Upper lobe of left lung (tissue), 6 donors: ENCODE measurements at places on chromosomes 2 and 18. TPM values are rescaled to one million over a fixed set of nuclear protein-coding genes. Genes with fewer than 3 reads are reported as not detected.

DNA sequence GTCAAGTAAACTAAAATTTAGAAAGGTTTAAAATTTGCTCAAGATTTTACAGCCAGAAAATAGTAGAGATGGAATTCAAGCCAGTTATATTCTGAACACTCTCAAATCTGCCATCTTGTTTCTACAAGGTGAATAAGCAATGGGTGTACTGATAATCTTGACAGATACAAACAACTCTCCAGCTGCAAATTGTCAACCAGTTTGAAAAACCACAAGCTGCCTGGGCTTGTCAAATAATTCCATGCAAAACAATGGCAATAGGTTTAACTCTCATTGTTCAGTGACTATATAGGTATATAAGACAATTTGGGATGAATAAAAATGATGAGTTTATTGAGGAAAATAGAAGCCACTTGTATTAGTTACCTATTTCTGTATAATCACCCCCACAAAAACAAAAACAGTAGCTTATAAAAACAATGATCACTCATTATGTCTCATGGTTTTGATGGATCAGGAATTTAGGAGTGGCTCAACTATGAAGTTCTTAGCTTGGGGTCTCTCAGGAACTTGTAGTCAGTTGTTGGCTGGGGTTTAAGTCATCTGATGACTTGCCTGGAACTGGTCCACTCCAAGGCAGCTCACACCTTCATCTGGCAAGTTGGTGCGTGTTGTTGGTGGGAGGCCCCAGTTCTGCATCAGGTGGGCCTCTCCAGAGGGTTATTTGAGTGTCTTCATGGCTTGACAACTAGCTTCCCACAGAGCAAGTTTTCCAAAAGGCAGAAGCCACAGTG lies 12.6 kb upstream of the EVA1A start:
- DNase-seq = no peak
- H3K27me3 ChIP-seq = no peaks in the 10 kb centered on the region
- H3K4me3 ChIP-seq = no peak overlapping the region

DNA sequence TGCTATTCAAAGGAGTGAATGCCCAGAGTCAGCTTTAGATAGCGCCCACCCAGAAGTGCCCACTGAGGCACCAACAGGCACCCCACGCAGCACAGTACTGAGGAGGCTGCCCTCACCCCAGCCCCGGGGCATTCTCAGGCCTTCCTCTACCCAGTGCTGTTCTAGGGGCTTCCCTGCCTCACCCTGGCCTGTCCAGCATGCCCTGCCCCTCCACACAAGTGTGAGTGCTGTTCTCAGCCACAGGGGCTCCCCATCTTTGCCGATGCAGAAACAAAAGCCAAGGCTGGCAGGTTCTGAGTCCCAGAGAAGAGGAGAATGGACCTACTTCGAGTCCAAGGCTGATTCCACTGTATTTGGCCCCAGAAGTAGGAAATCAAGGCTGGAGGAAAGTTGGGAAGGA lies 15.8 kb downstream of the BIN1 start:
- no peak for DNase-seq
- no peaks in the 10 kb centered on the region for H3K27me3 ChIP-seq
- no peak overlapping the region for H3K27ac ChIP-seq
- peaks cover 30% of the 10 kb centered on the region for H3K4me1 ChIP-seq
- H3K36me3 ChIP-seq = no peaks in the 10 kb centered on the region

- no peaks in the 10 kb centered on the region for H3K36me3 ChIP-seq
- H3K4me1 ChIP-seq = no peaks in the 10 kb centered on the region
- DNase-seq = no peak
- H3K27ac ChIP-seq = no peak overlapping the region
- H3K4me3 ChIP-seq = no peak overlapping the region
- H3K27me3 ChIP-seq = no peaks in the 10 kb centered on the region
Observed at GRCh38 chr18:62682371-62682770, 33.0 kb upstream of the PHLPP1 start.

DNA sequence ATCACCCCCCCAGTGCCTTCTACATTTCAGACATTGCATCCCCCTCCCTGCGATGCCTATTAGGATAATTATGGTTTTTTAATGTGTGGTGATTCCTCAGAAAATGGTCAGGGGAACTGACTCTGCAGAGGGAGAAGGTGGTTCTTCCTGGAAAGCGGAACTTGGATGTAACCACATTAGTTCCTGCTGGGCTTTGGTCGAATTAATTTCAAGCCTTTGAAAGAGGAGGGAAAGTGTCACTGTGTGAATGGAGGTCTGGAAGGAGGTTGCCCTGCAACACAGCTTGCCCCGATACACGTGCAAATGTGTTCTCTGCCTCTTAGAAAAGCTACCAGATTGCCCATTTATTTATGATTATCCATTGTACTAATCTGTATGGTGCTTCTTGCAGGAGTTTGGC lies 63.2 kb upstream of the TPO start:
- no peaks in the 10 kb centered on the region for H3K36me3 ChIP-seq
- H3K27me3 ChIP-seq = no peaks in the 10 kb centered on the region
- no peak overlapping the region for H3K27ac ChIP-seq
- DNase-seq = no peak
- no peaks in the 10 kb centered on the region for H3K4me1 ChIP-seq

GRCh38 chr2:237662671-237663093 lies 35.3 kb downstream of the LRRFIP1 start:
- H3K4me3 ChIP-seq = no peak overlapping the region
- peak overlapping the region; percentile 50 for H3K27ac ChIP-seq
- no peaks in the 10 kb centered on the region for H3K36me3 ChIP-seq
- H3K4me1 ChIP-seq = peaks cover 25% of the 10 kb centered on the region
- peak; percentile 76 for DNase-seq
- no peaks in the 10 kb centered on the region for H3K27me3 ChIP-seq

GRCh38 chr18:79782566-79783308 lies 15.0 kb upstream of the KCNG2 start:
- peaks cover 2% of the 10 kb centered on the region for H3K4me1 ChIP-seq
- peaks cover 4% of the 10 kb centered on the region for H3K27me3 ChIP-seq
- no peaks in the 10 kb centered on the region for H3K36me3 ChIP-seq
- peak; percentile 75 for DNase-seq
- H3K27ac ChIP-seq = no peak overlapping the region

- H3K36me3 ChIP-seq = no peaks in the 10 kb centered on the region
- no peak overlapping the region for H3K4me3 ChIP-seq
- no peak overlapping the region for H3K27ac ChIP-seq
Observed at GRCh38 chr2:144890828-144891227, 370.9 kb upstream of the ZEB2 start.

GRCh38 chr2:32249731-32250236 lies 14.9 kb downstream of the NLRC4 start:
- no peak overlapping the region for H3K4me3 ChIP-seq
- no peaks in the 10 kb centered on the region for H3K4me1 ChIP-seq
- H3K36me3 ChIP-seq = no peaks in the 10 kb centered on the region
- DNase-seq = no peak
- H3K27ac ChIP-seq = no peak overlapping the region

- peak overlapping the region; percentile 24 for H3K4me3 ChIP-seq
- no peak for DNase-seq
- no peaks in the 10 kb centered on the region for H3K36me3 ChIP-seq
- H3K27me3 ChIP-seq = no peaks in the 10 kb centered on the region
Observed at GRCh38 chr2:9137379-9138150, 69.0 kb upstream of the ASAP2 start.

MARCO gene
- total RNA-seq = 192 TPM

ANKRD30B gene
- not detected for total RNA-seq

GDF7 gene
- total RNA-seq = 0.33 TPM

PSMG2 gene
- total RNA-seq = 61.9 TPM

LINC00305 gene
- not detected for total RNA-seq

GATA6 gene
- total RNA-seq = 52.8 TPM

SGPP2 gene
- 85.9 TPM for total RNA-seq

HOXD13 gene
- not detected for total RNA-seq
